ENCODE measurements at places on chromosomes 12 and 14.
A peak's percentile ranks its signal among the peaks of the same experiment; 100 is the strongest.

DNA sequence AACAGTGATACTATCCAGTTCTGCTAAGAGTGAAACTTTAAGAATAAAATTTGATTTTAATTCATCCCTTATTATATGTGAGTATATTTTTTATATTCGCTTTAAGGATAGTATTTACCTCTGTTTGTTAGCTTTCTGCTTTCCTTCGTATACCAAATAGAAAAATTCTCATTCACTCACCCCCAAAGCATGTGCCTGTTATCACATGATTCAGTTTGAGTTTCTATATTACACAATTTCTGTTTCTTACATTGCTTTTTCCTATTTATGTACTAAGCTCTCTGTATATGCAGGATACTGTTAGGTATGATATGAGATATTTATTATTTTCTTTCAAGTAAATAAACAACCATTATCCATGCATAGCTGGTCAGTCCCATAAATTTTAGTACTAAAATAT, 275.2 kb downstream of the FBXL14 start:
- DNase-seq: no peak

DNA sequence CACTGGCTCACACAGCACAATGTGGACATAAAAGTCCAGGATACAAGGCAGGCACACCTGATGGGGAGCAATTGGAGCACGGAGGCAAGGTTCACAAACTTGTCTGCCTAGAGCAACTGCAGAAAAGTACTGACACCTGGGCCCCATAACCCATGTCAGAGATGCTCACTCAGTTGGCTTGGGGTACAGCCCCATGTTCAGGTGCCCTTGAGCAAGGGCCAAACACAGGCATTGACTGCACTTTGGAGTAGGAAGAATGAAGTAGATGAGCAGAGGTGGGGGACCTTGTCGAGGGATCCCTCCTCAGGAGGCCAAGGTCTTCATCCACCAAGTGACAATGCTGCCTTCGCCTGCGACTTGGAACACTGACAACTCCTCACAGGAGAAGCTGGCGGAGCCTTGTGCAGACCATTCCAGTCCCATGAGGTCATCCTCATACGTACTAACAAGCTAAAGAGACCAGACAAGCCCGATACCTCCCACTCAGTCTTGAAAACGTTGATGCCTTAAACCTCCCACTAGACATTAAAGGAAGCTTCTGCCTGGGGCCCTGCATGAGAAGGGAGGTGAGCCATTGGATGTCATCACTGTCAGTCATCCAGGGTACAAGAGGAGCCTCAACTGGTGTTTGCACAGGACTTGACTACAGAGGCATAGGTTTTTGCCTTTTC, 42.5 kb upstream of the C14orf180 start:
- no peak for DNase-seq

DNA sequence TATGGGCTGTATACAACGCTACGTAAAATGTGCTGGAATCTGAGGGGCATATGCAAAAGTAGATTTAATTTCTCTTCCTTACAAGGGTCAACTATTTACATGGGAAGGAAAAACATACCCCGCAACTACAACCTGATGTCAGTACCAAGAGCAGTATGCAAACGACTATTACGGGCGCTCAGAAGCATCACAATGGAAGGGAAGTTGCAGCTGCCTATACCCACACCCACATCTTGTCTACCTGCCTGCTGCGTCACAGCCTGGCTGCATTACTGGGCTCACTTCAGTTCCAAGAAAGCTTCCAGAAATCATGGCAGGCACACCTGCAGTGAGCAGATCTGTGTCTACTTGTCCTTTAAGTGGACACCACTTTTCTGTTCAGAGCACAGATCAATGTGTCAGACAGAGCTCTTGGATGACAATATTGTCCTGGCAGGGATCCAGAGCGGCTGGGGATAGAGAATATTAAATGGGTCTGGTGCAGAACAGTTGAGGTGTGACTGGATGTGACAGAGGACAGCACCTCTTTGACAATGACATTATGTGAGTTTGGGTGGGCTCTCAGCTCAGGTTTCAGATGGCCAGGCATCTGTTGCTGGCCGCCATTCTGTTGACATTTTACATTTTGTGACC, 41.5 kb upstream of the GNG2 start:
- DNase-seq: no peak

GRCh38 chr14:53217316-53217994, 64.3 kb upstream of the DDHD1 start:
- DNase-seq: no peak

DNA sequence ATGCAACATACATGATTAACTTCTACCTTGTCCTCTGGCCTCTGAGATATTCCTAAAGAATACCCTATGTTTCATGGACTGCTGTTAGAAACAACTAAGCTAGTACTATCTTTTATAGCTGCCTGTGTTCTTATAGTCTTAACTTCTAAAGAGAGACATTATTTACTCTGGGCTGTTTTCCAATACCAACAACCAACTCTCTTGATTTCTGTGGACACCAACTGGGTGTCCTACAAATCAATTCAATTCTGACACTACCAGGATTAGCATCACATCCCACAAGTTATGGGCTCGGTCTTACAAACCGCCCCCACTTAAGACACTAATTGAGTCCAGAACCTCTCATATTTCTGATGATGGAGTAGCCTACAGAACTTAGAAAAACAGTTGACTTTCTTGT, 8.3 kb downstream of the XPOT start:
- DNase-seq: no peak

DNA sequence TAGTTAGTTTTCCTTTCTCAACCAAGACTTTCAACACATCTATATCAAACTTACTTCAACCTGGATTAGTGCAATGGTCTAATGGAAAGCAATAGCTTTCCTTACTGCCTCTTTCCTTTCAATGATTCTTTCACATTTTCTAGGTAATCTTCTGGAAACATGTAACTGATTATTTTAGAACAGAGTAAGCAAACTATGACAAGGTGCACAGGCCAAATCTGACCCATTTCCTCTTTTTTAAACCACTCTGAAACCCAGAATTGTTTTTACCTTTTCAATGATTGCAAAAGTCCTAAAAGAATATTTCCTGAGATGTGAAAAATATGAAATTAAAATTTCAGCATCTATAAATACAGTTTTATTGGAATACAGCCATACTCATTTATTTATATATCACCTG, 81.6 kb upstream of the TMTC2 start:
- DNase-seq: no peak

- no peak for DNase-seq
Observed at GRCh38 chr14:106309423-106309822, 783.0 kb downstream of the TMEM121 start.

DNA sequence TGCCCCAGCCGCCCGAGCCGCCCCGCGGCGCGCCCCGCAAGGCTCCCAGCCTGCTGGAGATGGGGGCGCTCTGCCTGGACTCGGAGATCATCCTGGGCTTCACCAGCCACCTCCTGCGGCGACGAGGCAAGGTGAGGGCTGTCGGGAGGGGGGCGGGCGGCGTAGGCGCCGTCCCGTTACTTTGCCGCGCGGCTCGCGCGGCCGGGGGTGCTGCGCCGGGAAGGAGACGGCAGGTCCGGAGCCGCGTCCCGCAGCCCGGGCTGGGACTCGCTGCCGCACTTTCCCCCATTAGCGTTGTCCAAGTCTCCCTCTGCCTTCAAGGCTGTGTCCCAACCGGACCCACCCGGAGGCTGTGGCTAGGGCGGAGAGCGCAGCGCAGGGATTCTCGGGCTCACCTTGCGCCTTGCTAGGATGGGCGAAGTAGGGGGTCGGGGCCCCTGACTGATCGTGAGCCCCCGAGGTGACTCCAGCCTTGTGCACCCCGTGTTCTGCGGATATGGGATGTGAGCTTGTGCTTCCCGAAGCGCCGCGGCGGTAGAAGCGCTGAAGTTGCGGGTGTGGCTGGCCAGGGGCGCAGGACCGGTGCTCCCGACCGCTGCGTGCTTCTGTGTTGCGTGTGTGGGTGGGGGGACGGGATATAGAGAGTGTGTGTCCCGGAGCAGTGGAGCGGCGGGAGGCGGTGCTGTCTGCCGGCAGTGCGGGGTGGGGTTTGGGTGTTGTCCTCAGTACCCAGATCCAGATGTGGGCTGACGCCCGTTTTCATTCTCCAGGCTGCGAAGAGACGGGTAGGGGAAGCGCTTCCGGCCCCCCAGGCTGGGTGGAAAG, 1.7 kb upstream of the KIF26A start:
- DNase-seq: no peak

DNA sequence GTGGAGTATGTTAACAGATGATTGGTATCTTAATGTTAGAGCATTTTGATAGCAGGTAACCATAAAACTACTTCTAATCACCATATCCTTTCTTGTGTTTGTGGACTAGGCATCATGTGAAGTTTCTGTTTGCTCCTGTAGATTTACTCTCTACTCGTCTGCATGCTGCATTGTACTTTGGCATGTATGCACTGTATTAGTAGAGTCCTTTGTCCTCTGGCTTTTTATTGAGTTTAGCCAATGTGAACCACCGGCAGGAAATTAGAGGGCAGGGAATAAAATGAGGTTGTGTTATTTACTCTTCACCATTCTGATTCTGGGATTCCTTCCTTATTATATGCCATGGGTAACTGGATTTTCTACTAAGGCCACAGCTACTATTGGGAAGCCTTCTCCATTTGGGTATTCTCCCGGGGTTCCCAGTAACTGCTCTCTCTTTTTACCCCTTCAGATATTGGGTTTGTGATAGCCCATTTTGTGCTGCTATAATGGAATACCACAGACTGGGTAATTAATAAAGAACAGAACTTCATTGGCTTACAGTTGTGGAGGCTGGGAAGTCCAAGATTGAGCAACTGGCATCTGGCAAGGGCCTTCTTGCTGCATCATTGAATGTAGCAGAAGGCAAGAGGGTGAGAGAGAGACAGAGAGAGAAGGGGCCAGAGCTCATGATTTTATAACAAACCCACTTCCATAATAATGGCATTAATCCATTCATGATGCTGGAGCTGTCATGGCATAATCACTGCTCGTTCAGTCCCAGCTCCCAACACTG, 22.4 kb downstream of the FAM177A1 start:
- no peak for DNase-seq

DNA sequence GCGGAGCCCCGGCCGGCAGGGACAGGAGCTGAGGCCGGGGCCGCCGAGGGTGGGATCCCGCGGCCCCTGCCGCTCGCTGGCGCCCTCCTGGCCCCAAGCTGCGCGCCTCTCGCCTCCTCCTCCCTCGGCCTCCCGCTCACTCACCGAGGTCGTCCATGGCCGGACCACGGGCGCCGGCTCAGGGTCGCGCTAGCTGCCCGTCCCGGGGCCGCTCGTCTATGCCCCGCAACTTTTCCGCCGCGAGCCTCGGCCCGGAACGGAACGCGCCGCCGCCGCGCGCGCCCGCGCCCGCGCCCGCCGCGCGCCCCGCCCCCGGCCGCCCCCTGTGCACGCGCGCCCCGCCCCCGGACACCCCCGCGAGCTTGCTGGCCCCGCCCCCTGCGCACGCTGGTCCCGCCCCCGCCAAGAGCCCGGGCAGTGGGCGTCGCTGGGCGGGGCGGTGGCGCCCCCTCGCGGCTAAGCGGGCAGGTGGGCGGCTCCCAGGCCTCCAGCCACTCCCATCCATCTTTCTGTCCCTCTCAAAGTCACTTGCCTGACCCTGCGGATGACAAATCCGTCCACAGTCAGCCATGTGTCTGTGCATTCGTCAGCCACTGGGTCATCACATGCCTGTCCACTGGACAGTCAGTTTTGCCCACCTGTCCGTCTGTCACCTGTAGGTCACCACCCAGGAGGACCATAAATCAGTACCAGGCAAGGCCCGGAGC, at the start of gene PXN:
Gene PXN, minus strand, starts transcription at position 258 of the 707 bp plus-strand sequence. Its CDS starts 101 bp downstream, at position 157.
- DNase-seq: peak; percentile 54

DNA sequence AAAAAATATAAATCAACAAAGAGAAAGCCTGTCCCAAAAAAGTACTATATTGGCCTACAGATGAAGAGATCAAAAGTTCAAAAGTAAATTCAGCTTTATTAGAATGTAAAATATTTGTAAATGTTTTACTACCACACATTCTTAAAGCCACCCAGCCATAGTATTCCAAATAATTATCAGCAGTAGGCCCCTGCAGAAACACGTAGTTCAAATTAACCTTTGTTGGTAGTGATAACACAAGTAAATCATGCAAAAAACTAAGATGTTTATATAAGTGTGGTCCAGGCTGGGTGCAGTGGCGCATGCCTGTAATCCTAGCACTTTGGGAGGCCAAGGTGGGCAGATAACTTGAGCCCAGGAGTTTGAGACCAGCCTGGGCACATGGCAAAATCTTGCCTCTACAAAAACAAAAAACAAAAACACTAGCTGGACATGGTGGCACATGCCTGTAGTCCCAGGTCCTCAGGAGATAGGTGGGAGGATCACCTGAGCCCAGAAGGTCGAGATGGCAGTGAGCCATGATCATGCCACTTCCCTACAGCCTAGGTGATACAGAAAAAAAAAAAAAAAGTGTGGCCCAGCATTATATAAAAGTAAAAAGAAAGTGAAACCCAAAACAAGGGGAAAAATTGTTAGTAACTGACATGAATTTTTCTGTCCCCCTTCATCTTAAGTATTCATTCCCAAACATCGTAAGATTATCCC, 17.9 kb downstream of the SPTLC2 start:
- DNase-seq: no peak

- no peak for DNase-seq
Observed at GRCh38 chr14:92451245-92451644, 62.3 kb upstream of the RIN3 start.

DNA sequence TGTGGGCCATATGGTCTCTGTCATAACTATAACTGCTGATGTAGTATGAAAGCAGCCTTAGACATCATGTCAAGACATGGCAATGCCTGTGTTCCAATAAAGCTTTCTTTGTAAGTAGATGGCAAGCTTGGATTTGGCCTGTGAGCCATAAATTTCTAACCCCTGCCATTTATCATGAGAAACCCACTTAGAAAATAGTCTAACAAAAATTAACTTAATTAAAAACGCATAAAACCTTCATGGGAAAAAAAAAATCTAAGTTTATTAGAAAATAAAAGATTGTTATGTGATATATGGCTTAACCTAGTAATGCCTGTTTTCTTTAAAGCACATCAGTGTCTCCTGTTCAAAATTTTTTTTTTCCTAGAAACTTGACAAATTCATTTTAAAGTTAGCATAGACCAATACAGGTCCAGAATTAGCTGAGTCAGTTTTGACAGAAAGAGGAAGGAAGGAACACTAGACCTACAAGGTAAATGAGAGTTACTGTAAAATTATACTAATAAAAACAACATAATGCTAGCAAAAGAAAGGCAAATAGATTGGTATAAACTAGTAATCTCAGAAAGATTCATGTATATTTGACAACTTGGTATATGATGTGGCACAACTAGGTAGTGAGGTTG, 68.2 kb downstream of the USP15 start:
- no peak for DNase-seq

DNA sequence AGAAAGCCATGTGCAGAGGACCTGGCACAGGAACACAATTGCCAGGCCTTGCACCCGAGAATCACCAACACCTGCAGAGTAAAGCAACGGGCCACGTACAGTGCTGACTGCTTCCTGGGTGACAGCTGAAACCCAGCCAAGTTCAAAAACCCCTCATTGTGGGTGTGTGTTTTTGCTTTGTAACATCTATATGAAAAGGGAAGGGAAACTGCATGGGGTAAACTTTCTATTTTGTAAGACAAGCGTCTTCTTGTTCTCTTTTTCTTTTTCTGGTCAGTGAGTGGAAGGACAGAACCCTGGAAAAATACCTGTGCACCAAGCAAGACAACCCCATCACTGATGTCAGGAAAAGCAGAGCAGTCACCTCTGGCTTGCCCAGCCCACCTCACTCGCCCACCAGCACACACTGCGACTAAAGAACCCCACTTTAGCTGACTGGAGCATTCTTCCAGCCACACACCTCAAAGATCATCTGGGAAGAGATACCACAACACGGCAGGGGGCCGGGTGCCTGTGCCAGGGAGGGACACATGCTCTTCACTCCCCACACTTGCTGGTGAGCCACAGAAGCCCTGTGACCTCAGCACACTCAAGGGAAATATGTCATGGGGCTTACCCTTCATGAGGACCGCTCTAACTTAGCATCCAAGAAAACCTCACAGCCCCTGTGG, 172.3 kb downstream of the NDUFA12 start:
- DNase-seq: peak; percentile 22
